ENCODE measurements at places on chromosomes 12 and 14.

- DNase-seq = no peak
Observed at GRCh38 chr12:114368685-114369452, 37.1 kb downstream of the TBX5 start.

DNA sequence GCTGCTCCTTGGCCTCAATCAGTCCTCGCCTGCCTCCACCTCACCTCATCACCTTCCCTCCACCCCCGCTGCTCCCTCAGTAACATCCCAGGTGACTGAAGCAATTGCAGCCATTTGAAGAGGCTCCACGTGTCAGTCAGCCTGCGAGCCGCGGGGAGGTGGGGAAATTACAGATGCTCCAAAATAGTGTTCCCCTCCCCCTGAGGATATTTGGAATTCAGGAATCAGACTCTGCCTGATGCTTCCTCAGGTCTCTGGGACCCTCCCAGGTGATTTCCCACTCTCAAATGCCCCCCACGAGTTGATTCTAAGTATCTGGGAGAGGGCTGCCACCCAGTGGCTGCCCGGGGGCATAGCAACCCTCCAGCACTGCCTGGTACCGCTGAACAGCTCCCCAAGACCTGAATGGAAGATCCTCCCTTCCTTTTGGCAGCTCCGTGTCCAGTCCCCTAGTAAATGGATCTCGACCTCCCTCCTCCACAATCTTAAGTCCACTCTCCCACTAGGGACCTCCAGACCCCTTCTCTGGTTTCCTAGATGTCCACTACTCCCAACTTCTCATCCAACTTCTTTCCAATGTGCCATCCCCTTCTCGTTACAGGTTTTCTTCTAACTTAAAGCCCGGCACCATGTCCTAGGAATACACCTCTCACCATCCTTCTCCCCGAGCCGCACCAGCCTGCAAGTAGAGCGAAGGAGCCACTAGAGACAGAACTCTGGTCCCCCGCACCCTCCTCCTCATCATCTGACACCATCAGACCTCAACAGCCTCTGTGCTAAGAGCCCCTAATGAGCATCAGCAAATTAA is 1.4 kb upstream of the ASIC1 start:
- DNase-seq = peak; percentile 92

DNA sequence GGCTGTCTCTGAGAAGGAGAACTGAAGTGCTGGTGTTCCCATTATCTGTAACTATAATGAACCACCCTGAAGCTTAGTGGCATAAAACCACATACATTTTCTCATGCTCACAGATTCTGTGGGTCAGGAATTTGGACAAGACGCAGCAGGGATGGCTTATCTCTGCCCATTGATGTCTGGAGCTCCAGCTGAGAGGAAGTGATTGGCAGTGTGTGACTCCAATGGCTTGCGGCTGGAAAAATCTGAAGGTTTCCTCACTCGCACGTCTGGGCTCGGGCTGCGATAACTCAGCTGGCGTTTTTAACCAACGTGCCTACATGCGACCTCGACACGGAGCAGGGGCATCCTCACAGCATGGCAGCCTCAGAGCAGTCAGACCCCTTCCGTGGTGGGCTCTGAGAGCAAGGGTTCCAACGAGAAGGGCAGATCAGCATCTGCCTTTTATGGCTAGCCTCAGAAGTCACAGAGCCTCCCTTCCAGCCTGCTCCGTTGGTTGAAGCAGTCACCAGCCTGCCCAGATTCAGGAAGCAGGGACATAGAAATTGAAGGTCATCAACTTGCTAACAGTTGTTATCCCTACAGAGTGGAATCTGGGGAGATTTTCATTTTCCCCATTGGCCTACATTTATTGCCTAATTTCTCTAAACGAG is 143.3 kb upstream of the BCL2L14 start:
- DNase-seq = no peak

DNA sequence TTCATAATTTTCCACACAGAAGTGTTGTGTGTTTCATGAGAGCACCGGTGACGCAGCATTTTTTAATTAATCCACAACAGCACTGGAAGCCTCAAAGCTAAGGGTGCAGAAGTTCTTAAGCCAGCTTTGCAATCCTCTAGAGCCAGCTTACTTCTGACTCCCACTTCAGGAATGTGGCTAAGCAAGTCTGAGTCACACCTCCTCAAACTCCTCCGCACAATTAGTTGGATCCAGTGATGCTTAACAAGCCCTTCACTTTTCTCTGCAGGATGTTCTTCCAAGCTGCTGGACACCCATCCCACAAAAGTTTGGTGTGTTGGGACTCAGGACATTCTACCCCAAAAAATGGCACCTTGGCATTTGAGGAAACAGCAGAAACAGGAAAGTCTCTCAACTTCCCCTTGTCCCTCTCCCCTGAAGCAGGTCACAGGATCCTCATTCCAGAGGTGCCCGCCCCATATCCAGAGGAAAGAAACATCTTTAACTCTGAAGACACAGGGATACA is 210.0 kb downstream of the PPM1H start:
- DNase-seq = no peak

- DNase-seq = peak; percentile 28
Observed at GRCh38 chr12:123715195-123715594, 3.0 kb downstream of the ATP6V0A2 start.

GRCh38 chr12:104411826-104412641 is 44.7 kb upstream of the CHST11 start:
- peak; percentile 17 for DNase-seq

DNA sequence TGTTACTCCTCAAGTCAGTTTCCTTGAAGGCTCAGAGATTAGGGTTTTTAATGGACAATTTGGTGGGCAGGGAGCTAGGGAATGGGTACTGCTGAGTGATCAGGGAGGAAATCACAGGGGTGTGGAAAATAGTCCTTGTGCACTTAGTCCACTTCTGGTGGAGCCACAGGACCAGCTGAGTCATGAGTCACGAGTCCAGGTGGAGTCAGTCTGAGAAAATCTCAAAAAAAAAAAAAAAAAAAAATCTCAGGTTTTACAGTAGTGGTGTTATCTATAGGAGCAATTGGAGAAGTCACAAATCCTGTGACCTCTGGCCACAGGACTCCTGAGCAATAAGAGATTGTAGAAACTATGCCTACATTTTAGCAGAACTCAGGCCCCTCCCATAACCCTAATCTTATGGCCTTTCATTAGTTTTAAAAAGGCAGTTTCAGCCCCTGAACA is 28.2 kb upstream of the AMN1 start:
- no peak for DNase-seq

GRCh38 chr12:11635341-11635740 is 14.1 kb upstream of the ETV6 start:
- DNase-seq = no peak

DNA sequence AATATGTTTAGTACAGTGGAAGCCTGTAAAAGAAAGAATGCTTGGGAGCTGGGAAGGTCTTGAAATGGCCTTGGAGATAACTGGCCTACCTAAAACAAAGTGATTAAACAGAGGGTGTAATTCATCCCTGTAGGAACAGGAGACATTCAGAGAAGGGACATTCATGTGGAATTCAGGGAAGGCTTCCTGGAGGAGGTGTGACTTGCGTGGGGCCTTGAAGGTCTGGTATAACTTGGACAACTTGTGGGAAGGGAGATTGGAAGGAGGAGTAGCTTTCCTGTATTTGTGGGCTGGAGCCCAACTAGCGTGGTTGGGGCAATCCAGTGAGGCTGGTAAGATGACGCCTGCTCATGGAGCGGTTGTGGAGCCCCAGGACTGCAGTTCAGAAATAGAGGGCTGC is 156.4 kb downstream of the AACS start:
- DNase-seq = no peak

DNA sequence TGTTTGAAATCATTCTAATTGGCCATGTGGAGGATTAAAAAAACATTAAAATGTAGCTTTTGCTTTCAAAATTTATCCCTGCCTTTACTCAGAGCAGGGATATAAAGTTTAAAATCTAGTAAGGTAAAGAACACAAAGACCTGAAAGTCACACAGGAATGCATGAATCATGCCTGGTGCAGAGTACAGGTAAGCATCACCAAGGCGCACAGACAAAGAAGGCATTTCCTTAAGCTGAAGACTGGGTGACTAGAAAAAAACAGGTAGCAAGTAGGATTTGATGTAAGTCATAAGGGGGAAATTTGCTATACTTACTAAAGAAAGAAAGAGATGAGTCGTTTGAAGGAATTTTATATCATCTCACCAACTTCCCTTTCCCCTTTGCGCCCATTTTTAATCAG is 405.6 kb downstream of the GXYLT1 start:
- DNase-seq = no peak

- DNase-seq = peak; percentile 46
Observed at GRCh38 chr12:128823216-128823915, 392 bp downstream of the SLC15A4 start.

DNA sequence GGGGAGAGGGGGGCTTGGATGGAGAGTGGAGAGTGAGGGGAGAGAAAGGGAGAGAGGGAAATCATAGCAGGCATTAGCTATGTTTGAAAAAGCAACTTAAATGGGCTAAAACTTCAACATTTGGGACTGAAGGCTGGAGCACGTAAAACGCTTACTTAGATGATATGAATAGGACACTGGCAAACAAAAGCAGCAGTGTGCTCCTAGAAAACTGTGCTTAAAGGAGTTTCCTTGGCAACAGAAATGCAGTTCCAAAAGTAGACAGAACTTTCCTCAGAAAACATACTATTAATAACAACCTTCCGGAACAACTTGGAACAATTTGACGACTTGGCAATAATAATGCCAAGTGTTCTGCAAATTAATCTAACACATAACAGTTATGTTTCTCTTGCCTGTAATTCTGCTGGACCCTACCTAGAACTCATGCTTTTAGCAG is 235.5 kb upstream of the NPAS3 start:
- DNase-seq = no peak

- no peak for DNase-seq
Observed at GRCh38 chr14:99968941-99969340, 96.3 kb upstream of the EVL start.
